ENCODE measurements at places on chromosomes 6 and 20. TPM values are rescaled to one million over a fixed set of nuclear protein-coding genes. Genes with fewer than 3 reads are reported as not detected.

The ARFGEF3 gene
- total RNA-seq = 5.8 TPM

The TMEM217 gene
- not detected for total RNA-seq

The SPATS1 gene
- total RNA-seq = not detected

DNA sequence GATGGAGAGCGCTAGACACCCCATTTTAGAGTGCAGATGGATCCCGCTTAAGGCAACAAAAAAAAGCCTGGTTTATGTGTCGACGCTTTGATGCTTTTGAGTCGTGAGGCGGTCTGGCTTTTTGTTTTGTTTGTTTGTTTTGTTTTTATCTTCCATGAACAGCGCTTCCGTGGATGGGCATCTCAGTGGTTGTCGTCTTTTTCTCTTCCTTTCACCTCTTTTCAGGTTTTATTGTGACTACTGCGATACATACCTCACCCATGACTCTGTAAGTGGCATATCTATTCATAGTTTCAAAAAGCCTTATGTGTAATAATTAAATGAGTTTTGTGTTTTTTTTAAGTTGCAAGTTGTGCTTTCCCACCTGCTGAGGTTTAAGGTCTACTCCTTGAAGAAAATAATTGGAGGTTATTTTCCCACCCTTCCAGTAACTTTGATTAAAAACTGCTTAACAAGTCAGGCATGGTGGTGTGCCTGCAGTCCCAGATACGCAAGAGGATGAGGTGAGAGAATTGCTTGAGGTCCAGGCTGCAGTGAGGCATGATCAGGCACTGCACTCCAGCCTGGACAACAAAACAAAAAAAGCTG, 476 bp downstream of the SNRPC start:
- DNase-seq = no peak

DNA sequence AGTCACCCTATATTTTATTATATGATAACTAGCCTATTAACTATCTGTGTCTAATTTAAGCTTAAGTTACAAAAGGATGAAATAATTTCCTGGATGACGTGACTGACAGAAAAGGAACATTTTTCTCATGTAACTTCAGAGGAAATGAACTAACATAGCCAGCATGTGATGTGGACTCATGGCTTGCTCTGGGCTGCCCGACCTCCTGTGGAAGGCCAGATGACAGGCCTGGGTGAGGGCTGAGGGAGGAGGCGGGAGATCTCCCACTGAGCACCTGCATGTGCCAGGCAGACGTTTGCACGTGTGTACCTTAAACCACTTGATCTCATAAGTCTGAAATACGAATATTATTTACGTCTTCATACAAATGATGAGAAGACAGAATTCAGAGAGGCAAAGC, 321.1 kb downstream of the SYNE1 start:
- DNase-seq = no peak
